ENCODE measurements at places on chromosomes 3 and 15. TPM values are rescaled to one million over a fixed set of nuclear protein-coding genes. Genes with fewer than 3 reads are reported as not detected.

The GRAMD1C gene
- total RNA-seq, result 1.2 TPM

The ATP8B4 gene
- total RNA-seq, result 1.1 TPM

The FANCD2OS gene
- not detected for total RNA-seq

The GABRA5 gene
- total RNA-seq, result not detected

The SYNPR gene
- total RNA-seq, result not detected

The LIPH gene
- 1.7 TPM for total RNA-seq

The LSAMP gene
- not detected for total RNA-seq

The GABRG3 gene
- not detected for total RNA-seq

The PLA1A gene
- total RNA-seq, result not detected

The SUSD5 gene
- not detected for total RNA-seq

The LRRC31 gene
- not detected for total RNA-seq

The DLL4 gene
- total RNA-seq, result not detected

The SLC22A13 gene
- total RNA-seq, result 0.32 TPM

The SNURF gene
- total RNA-seq, result 13.2 TPM

Measured in T-helper 17 cell (primary cell).